Left ventricle myocardium inferior (tissue), 1 donor: ENCODE measurements at places on chromosomes 16 and 17. TPM values are rescaled to one million over a fixed set of nuclear protein-coding genes. Genes with fewer than 3 reads are reported as not detected.

Gene ABCC11
- 0.05 TPM for total RNA-seq

- DNase-seq: no peak
- no peaks in the 10 kb centered on the region for H3K27me3 ChIP-seq
- H3K4me1 ChIP-seq: peaks cover 8% of the 10 kb centered on the region
- H3K36me3 ChIP-seq: peaks cover 15% of the 10 kb centered on the region
- no peak overlapping the region for H3K27ac ChIP-seq
These were observed 261.7 kb downstream of the CEP112 start for GRCh38 chr17:65930140-65930730.

DNA sequence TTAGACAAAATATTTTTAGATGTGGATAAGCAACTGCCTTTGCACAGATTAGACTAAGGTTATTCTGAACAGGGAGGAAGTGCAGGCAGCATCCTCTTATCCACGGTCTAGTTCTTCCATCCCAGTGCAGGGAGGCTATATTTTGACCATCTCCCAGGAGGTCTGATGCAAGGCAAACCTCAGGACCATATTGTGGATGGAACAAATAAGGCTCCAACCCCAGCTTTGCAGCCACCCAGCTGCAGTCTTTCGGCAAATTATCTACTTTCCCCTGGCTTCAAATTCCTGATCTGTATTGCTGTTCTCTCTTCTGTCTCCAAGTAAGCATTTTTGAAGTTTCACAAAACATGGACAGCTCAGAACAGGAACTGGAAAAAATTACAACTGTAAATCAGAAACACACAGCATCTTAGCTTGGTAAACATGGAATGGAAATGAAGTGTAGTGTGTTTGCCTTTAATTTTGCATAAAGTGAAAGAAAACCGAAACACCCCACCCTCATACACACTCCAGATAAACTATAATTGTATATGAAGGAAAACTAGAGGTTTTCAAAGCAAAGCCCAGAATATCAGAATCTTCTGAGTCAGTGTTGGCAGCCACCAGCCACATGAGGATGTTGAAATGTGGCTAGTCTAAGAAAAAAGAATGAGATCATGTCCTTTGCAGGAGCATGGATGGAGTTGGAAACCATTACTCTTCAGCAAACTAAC lies 33.5 kb upstream of the MON1B start:
- no peaks in the 10 kb centered on the region for H3K4me1 ChIP-seq
- DNase-seq: no peak
- H3K4me3 ChIP-seq: no peak overlapping the region
- H3K27me3 ChIP-seq: peaks cover 7% of the 10 kb centered on the region
- H3K36me3 ChIP-seq: no peaks in the 10 kb centered on the region
- peak overlapping the region; percentile 43 for H3K27ac ChIP-seq

Gene ARMC5
- 5.8 TPM for total RNA-seq

GRCh38 chr17:33012522-33013033 lies 20.9 kb downstream of the SPACA3 start:
- no peak overlapping the region for H3K4me3 ChIP-seq
- no peak overlapping the region for H3K27ac ChIP-seq
- DNase-seq: no peak
- no peaks in the 10 kb centered on the region for H3K4me1 ChIP-seq
- peaks cover 61% of the 10 kb centered on the region for H3K27me3 ChIP-seq
- H3K36me3 ChIP-seq: no peaks in the 10 kb centered on the region

Gene SYNGR3
- total RNA-seq: 0.38 TPM

DNA sequence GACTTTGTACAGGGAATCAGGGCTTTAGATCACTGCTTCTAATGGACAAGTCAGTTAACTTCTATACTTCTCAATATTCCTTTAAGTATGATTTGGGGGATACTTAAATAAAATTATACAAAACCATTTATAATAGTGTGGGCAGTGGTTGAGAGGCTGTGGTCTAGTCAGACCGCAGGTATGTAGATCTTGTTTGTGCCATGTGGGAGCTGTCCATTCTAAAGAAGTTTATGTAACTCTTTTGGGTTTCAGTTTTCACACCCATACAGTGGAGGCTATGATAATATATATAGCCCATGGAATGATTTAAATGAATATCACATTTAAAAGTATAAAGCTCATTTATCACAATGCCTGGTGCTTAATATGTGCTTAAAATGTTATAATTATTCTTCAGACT lies 654.3 kb upstream of the KIF2B start:
- H3K4me3 ChIP-seq: no peak overlapping the region
- no peaks in the 10 kb centered on the region for H3K36me3 ChIP-seq
- H3K27ac ChIP-seq: no peak overlapping the region
- no peak for DNase-seq

Gene VPS35
- 74.6 TPM for total RNA-seq

GRCh38 chr16:4176906-4177417 lies 60.7 kb upstream of the ADCY9 start:
- no peak for DNase-seq
- H3K4me3 ChIP-seq: no peak overlapping the region
- H3K27ac ChIP-seq: no peak overlapping the region
- H3K36me3 ChIP-seq: no peaks in the 10 kb centered on the region
- H3K4me1 ChIP-seq: no peaks in the 10 kb centered on the region
- no peaks in the 10 kb centered on the region for H3K27me3 ChIP-seq

DNA sequence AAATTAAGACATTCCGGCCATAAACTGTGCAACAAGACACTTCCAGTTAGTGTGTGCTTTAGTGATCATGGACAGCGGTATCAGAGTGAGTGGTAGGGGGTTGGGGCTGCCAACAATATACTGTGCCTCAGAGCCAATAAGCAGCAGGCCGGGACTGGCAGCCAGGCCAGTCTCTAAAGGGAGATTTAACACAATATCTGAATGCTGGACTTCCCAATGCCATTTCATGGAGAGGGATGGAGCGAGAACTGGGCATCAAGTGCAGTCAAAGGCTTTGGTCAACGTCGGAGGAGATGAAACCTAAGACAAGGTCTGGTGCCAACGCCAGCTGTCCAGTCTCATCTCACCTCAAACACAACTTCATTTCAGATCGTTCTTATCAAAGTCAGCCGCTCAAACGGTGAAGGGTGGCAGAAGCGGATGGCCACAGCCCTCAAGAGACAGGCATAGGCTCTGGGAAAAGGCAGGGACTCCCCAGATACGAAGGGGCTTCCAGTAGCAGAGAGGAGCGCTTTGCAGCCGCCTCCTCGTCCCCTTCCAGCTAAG lies 935 bp downstream of the USP32 start:
- peaks cover 62% of the 10 kb centered on the region for H3K4me1 ChIP-seq
- H3K36me3 ChIP-seq: no peaks in the 10 kb centered on the region
- H3K27me3 ChIP-seq: no peaks in the 10 kb centered on the region
- H3K4me3 ChIP-seq: peak overlapping the region; percentile 98

Gene KRT28
- total RNA-seq: not detected

- H3K36me3 ChIP-seq: peaks cover 24% of the 10 kb centered on the region
- DNase-seq: no peak
- H3K27me3 ChIP-seq: no peaks in the 10 kb centered on the region
- no peak overlapping the region for H3K4me3 ChIP-seq
- peaks cover 56% of the 10 kb centered on the region for H3K4me1 ChIP-seq
- peak overlapping the region; percentile 71 for H3K27ac ChIP-seq
These were observed 31.8 kb downstream of the NSMCE1 start for GRCh38 chr16:27236635-27237218.

Gene RHBDL1
- 2.3 TPM for total RNA-seq

- H3K4me3 ChIP-seq: no peak overlapping the region
- peaks cover 12% of the 10 kb centered on the region for H3K4me1 ChIP-seq
- DNase-seq: no peak
- H3K27ac ChIP-seq: no peak overlapping the region
- no peaks in the 10 kb centered on the region for H3K27me3 ChIP-seq
These were observed 31.3 kb upstream of the RASL10B start for GRCh38 chr17:35700150-35700549.

Gene MAPT
- 28.6 TPM for total RNA-seq

- peaks cover 9% of the 10 kb centered on the region for H3K4me1 ChIP-seq
- peak overlapping the region; percentile 65 for H3K27ac ChIP-seq
- no peak for DNase-seq
- no peaks in the 10 kb centered on the region for H3K36me3 ChIP-seq
- H3K27me3 ChIP-seq: peaks cover 7% of the 10 kb centered on the region
These were observed 53.6 kb upstream of the ADORA2B start for GRCh38 chr17:15891318-15891717.

- H3K27me3 ChIP-seq: peaks cover 20% of the 10 kb centered on the region
- H3K4me1 ChIP-seq: no peaks in the 10 kb centered on the region
- no peak overlapping the region for H3K27ac ChIP-seq
- DNase-seq: no peak
- H3K4me3 ChIP-seq: no peak overlapping the region
These were observed 586.3 kb downstream of the KCNJ18 start for GRCh38 chr17:22278302-22279275.

GRCh38 chr17:47295037-47295873 lies 28.5 kb upstream of the EFCAB13 start:
- no peak overlapping the region for H3K4me3 ChIP-seq
- H3K27me3 ChIP-seq: no peaks in the 10 kb centered on the region
- H3K4me1 ChIP-seq: peaks cover 9% of the 10 kb centered on the region
- peaks cover 43% of the 10 kb centered on the region for H3K36me3 ChIP-seq
- DNase-seq: no peak
- H3K27ac ChIP-seq: peak overlapping the region; percentile 50

Gene KPNB1
- total RNA-seq: 173 TPM

- no peak overlapping the region for H3K27ac ChIP-seq
- H3K4me1 ChIP-seq: no peaks in the 10 kb centered on the region
- no peak overlapping the region for H3K4me3 ChIP-seq
- no peak for DNase-seq
These were observed 152.6 kb upstream of the LHX1 start for GRCh38 chr17:36784633-36785032.

DNA sequence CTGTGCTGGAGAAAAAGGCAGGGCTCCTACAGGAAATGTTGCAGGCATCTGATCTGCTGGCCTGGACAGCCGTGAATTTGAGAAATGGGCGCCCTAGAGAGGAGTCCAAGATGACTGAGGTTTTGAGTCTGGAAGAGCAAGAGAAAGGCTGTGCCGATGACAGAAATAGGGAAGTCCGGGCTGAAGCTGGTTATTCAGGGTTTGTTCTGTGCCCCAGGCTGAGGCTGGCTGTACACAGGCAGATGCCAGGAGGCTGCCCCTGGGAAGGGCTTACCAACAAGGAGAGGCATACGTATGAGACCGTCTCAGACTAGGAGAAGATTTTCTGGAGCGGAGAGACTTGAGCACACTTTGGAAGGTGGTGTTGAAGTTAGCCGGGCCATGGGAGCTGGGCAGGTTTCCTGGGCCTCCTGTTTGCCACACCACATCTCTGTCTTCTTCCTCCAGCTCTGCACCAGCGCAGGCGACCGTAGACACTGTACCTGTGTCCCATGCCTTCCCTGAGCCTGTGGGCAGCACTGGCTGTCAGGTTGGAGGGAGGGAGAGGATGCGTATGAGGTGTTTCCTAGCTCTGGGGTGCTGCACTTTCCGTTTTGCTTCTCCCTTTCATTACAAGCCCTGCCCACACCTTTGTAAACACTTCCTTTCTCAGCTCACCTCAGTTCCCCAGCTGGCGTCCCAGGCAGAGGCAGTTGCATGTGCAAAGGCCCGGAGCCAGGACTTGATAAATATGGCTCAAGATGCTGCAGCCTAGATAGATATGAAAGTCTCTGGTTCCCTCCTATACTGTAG lies 80.8 kb downstream of the SPECC1 start:
- no peak for DNase-seq
- peak overlapping the region; percentile 95 for H3K27ac ChIP-seq
- peaks cover 87% of the 10 kb centered on the region for H3K4me1 ChIP-seq
- H3K27me3 ChIP-seq: no peaks in the 10 kb centered on the region
- no peak overlapping the region for H3K4me3 ChIP-seq

- H3K4me3 ChIP-seq: peak overlapping the region; percentile 78
- no peaks in the 10 kb centered on the region for H3K36me3 ChIP-seq
- H3K27ac ChIP-seq: peak overlapping the region; percentile 93
- DNase-seq: peak; percentile 57
- peaks cover 17% of the 10 kb centered on the region for H3K27me3 ChIP-seq
These were observed 35.5 kb upstream of the ZC3H18 start for GRCh38 chr16:88534638-88535190.

Gene CDRT15
- not detected for total RNA-seq

Gene ABCC3
- 0.88 TPM for total RNA-seq
